NCI-H1417 (cell line): ENCODE measurements at places on chromosomes 7 and 10.
A peak's percentile ranks its signal among the peaks of the same experiment; 100 is the strongest.

DNA sequence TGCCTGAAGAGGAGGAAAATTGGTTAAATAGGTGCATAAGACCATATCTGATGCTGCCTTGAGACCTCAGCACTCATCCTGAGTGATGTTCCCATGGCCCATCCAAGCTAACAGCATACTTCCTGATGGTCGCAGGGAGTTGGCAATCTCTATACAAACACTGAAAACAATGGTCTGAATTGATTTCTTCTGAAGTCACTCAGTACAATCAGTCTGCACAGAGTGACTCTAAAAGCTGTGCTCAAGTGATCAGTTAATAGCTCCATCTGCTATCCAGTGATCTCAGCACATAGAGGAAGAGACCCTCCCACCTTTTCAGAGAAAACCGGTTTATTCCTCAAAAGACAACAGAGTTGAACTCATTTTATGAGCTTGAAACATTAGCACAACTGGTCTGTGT lies 3.9 kb downstream of the PPP1R17 start:
- no peak for DNase-seq

GRCh38 chr7:1941464-1942242 lies 271.6 kb downstream of the ELFN1 start:
- peak; percentile 38 for DNase-seq

GRCh38 chr7:41053820-41054219 lies 649.1 kb downstream of the INHBA start:
- DNase-seq: no peak

- no peak for DNase-seq
Observed at GRCh38 chr7:96300502-96300901, 21.4 kb downstream of the SLC25A13 start.

GRCh38 chr7:25329815-25330214 lies 101.5 kb upstream of the NPVF start:
- no peak for DNase-seq

DNA sequence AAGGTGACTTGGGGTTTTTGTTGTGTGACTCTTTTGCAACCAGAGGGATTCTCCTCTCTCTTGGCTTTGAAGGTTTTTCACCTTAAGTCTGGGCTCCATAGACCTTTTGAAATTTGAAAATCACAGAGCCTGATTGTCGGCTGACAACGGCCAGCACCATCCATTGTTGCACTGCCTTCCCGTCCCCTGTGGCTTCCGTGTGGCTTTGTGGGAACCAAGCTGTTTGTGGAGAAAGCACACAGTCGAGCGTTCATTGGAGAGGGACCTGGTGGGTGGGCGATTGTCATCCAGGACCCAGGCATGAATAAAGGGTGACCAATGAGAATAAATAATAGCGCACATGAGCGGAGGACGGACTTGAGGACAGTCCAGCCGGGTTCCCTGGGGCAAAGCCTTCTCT lies 7.4 kb upstream of the RAMP3 start:
- no peak for DNase-seq

- no peak for DNase-seq
Observed at GRCh38 chr10:17001961-17002749, 127.5 kb downstream of the CUBN start.

GRCh38 chr7:39355664-39356063 lies 210.5 kb upstream of the YAE1 start:
- DNase-seq: no peak
